Kidney (tissue), 22 donors: ENCODE measurements at places on chromosomes 1 and 21. TPM values are rescaled to one million over a fixed set of nuclear protein-coding genes. Genes with fewer than 3 reads are reported as not detected.

The FCRL1 gene
- total RNA-seq = 5.7 TPM

DNA sequence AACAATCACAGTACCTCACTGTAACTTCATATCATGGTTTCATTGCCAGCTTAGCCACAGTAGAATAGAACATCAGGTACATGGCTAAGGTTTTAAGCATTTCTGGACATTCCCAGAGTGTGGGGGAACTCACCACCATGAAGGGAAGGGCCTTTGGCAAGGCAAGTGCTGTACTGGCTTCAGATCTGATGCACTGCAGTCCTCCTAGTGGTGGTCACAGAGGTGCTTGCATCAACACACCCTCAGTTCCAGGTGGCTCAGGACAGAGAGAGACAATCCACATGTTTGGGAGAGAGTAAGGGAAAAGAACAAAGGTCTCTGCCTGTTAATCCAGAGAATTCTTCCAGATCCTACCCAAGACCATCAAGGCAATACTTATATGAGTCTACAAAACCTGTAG, 528.4 kb upstream of the RGS18 start:
- DNase-seq = no peak
- no peaks in the 10 kb centered on the region for H3K36me3 ChIP-seq
- no peaks in the 10 kb centered on the region for H3K4me1 ChIP-seq
- H3K4me3 ChIP-seq = no peak overlapping the region
- no peak overlapping the region for H3K27ac ChIP-seq

- H3K36me3 ChIP-seq = no peaks in the 10 kb centered on the region
- H3K4me3 ChIP-seq = no peak overlapping the region
- DNase-seq = no peak
- H3K27ac ChIP-seq = no peak overlapping the region
Observed at GRCh38 chr1:27132147-27132546, 22.8 kb downstream of the SLC9A1 start.

DNA sequence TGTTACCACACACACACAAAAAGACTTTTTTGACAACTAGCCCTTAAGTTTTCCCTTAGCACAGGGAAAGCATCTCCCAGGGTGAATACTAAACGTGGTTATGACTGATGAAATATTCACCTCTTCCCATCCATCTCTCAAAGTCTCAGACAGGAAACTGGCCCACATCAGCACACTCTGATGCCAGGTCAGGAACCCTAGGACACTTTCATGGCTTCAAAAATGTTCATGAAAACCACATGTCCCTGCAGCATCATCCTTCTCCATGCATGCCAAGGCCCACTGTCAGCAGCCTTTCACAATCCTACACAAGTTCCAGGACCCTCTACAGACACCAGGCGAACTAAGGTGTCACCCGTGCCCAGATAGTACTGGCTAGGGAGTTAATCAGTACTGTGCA, 68.7 kb downstream of the DNTTIP2 start:
- DNase-seq = no peak
- no peaks in the 10 kb centered on the region for H3K36me3 ChIP-seq
- no peaks in the 10 kb centered on the region for H3K4me1 ChIP-seq
- no peaks in the 10 kb centered on the region for H3K27me3 ChIP-seq
- no peak overlapping the region for H3K4me3 ChIP-seq

GRCh38 chr1:156705321-156705917, at the start of gene CRABP2:
CRABP2 (minus strand) TSS chr1:156705583; CDS start chr1:156705446, 137 bp downstream.
- H3K27me3 ChIP-seq = no peaks in the 10 kb centered on the region
- H3K4me1 ChIP-seq = peaks cover 11% of the 10 kb centered on the region
- H3K27ac ChIP-seq = no peak within 1 kb of the TSS
- H3K36me3 ChIP-seq = no peaks in the 10 kb centered on the region
- peak within 1 kb of the TSS; percentile 50 for H3K4me3 ChIP-seq

GRCh38 chr1:198597690-198598430, 41.0 kb upstream of the PTPRC start:
- H3K4me1 ChIP-seq = no peaks in the 10 kb centered on the region
- no peak overlapping the region for H3K27ac ChIP-seq
- H3K36me3 ChIP-seq = no peaks in the 10 kb centered on the region
- DNase-seq = no peak

- no peak overlapping the region for H3K4me3 ChIP-seq
- no peak overlapping the region for H3K27ac ChIP-seq
- no peaks in the 10 kb centered on the region for H3K27me3 ChIP-seq
- no peak for DNase-seq
- H3K4me1 ChIP-seq = no peaks in the 10 kb centered on the region
Observed at GRCh38 chr1:113109908-113110554, 37.0 kb downstream of the LRIG2 start.

GRCh38 chr1:99970713-99971255, 988 bp downstream of the SLC35A3 start:
- DNase-seq = no peak
- H3K27me3 ChIP-seq = no peaks in the 10 kb centered on the region
- H3K4me1 ChIP-seq = peaks cover 4% of the 10 kb centered on the region

DNA sequence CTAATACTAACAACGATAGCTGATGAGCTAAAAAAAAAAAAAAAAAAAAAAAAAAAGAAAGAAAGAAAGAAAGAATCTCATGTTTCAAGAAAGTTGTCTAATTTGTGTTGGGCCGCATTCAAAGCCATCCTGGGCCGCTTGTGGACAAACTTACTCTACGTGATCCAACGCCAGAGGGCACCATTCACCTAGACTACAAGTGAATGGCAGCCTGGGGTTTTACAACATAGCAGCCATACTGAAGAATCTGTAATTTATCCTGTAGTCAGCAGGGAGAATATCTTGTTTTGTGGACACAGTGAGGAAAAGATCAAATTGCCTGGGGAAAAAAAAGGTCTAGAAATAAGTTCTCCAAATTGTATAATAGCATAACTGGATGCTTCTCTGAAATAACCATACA, 47.0 kb downstream of the CYP2J2 start:
- no peak overlapping the region for H3K27ac ChIP-seq
- H3K27me3 ChIP-seq = no peaks in the 10 kb centered on the region
- no peaks in the 10 kb centered on the region for H3K36me3 ChIP-seq
- no peak overlapping the region for H3K4me3 ChIP-seq

DNA sequence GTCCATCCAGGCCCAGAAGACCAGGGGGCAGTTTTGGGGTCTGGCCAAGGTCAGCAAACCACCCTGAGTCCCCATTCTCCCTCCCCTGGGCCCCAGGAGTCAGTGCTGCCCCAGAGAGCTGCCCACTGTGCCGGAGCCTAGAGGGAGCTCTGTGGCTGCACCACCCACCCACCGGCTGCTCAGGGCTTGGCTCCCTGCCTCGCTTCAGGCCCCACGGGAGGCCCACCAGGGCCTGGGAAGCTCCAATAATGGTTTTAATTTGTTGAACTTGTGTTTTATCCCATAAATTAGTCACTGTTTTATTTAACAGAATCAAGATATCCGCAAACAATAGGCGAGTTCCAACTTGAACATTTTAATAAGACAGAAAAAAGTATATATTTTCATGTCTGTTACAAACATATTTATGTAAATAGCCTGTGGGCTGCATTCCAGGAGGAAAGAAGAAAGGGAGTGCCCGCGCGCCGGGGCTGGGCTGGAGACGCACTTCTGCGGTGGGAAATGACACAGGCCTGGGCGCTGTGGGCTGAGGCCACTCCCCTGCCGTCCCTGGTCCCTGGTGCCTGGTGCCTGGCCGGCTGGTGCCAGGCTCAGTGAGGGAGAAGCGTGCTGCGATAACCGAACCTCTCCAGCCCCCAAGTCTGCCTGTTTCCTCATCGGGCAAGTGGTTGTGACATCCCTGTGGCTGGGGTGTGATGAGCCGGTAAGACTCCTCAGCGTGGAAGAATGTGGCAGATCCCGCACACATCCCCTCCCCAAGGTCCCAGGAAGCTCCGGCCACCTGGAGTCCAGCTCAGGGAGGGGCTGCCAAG, 160.5 kb downstream of the PEX14 start:
- no peak overlapping the region for H3K4me3 ChIP-seq
- H3K27me3 ChIP-seq = no peaks in the 10 kb centered on the region
- DNase-seq = peak; percentile 44
- H3K36me3 ChIP-seq = no peaks in the 10 kb centered on the region

- no peaks in the 10 kb centered on the region for H3K36me3 ChIP-seq
- no peak overlapping the region for H3K4me3 ChIP-seq
- no peaks in the 10 kb centered on the region for H3K4me1 ChIP-seq
- H3K27ac ChIP-seq = no peak overlapping the region
- DNase-seq = no peak
Observed at GRCh38 chr1:27469334-27469733, 20.6 kb downstream of the WASF2 start.

- no peak overlapping the region for H3K27ac ChIP-seq
- no peaks in the 10 kb centered on the region for H3K4me1 ChIP-seq
- no peaks in the 10 kb centered on the region for H3K36me3 ChIP-seq
- no peak overlapping the region for H3K4me3 ChIP-seq
- no peak for DNase-seq
Observed at GRCh38 chr1:78601068-78601467, 19.2 kb upstream of the IFI44L start.

DNA sequence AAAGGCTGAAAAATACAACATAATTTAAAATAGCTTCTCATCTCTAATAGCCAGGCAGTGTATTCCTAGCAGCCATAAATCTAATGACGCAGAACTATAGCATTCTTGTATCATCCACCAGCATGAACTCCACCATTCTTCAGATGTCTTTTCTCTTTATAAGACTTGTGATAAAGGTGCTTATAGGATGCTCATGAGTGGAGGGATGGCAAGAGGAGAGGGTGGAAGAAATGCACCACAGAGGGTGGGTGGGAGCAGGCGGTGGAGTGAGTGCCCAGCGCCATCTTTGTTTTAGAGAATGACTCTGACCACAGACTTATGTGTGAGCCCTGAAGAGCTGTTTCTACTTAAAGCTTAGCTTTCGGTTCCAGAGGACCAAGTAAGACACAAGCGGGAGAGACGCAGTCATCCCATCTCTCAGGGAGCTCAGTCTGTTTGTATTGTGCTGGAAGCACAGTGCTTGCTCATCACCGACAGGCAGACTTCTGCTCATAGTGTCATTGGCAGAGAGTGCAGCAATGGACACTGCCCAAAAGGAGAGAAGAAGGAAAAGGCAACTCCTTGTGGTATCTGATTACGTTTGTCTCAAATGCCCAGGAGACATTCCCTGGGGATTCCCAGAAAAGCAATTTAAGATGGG, 65.6 kb downstream of the KCNJ15 start:
- no peaks in the 10 kb centered on the region for H3K27me3 ChIP-seq
- H3K4me3 ChIP-seq = no peak overlapping the region
- H3K27ac ChIP-seq = no peak overlapping the region
- H3K4me1 ChIP-seq = peaks cover 12% of the 10 kb centered on the region

DNA sequence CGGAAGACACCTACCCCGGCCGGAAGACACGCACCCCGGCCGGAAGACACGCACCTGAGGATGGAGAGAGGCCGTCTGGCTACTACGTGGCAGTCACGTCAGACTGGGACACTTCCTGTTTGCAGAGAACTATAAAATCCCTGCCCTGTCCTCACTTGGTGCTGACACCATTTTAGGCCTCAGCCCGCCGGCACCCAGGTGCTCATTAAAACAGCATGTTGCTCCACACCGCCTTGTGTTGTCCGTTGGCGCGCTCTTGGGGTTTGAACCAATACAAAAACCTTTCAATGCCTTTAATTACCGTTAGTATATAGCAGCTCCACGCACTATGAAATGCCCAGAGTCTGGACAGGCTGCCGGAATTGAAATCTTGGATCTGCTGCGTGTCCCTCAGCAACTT, 34.7 kb downstream of the VN1R5 start:
- H3K27me3 ChIP-seq = no peaks in the 10 kb centered on the region
- DNase-seq = no peak
- no peak overlapping the region for H3K4me3 ChIP-seq
- H3K4me1 ChIP-seq = no peaks in the 10 kb centered on the region
- no peak overlapping the region for H3K27ac ChIP-seq
- H3K36me3 ChIP-seq = no peaks in the 10 kb centered on the region

- no peak overlapping the region for H3K27ac ChIP-seq
- no peaks in the 10 kb centered on the region for H3K36me3 ChIP-seq
- H3K4me1 ChIP-seq = peaks cover 2% of the 10 kb centered on the region
- H3K4me3 ChIP-seq = no peak overlapping the region
Observed at GRCh38 chr1:156379420-156380165, 10.6 kb downstream of the RHBG start.

DNA sequence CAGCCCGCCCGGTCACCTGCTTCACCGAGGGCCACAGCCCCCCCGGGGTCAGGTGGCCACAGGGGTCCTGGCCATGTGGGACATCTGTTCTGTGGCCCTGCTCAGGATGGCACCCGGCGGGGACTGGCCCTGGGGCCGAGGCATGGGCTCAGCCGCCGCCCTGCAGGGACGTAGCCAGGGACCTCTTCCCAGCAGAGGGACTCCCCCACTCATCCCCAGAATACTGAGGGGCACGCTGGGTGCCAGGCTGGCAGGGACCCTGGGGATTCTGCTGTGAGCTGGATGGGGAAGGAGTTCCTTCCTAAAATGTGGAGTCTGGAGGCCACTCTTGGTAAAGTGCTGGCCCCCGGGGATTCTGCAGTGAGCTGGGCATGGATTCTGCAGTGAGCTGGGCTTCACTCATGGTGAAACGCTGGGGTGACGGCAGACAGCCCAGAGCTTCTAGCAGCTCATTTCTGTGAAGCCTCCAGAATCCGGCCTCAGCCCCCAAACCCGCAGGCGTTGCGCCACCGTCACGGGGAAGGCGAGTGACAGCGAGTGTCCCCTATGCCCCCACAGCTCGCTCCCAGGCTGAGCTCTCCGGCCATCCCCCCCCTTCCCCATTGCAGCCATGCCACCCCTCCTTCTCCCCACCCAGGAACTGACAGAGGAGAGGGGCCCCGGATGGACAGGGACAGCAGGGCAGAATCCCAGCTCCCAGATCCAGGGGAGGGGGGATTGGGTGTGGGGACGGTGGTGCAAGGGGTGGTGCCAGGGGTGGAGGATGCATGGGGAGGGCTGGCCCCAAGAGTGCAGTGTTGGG, 1.4 kb downstream of the ITGB2 start:
- DNase-seq = no peak
- peaks cover 3% of the 10 kb centered on the region for H3K27me3 ChIP-seq
- no peak overlapping the region for H3K27ac ChIP-seq
- H3K36me3 ChIP-seq = no peaks in the 10 kb centered on the region
- H3K4me1 ChIP-seq = peaks cover 2% of the 10 kb centered on the region

DNA sequence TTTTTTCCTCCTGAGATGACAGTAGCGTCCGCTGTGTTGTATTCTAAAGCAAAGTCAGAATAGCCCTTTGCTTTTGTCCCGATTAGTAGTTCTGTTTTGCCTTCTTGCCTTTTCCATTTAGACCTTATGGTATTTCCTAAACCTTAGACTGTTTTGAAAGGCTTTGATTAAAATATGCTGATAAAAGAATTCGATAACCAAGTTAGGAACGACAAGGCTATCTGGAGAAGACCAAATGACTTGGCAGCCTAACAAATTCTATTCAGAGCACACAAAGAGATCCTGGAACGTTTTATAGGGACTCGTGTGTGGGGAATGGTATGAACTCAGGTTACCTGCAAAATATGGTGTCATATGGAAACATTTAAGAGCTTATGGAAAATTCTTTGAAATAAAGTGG, 42.9 kb downstream of the NFIA start:
- H3K4me1 ChIP-seq = peaks cover 4% of the 10 kb centered on the region
- H3K27me3 ChIP-seq = no peaks in the 10 kb centered on the region
- H3K36me3 ChIP-seq = no peaks in the 10 kb centered on the region
- no peak overlapping the region for H3K27ac ChIP-seq
- H3K4me3 ChIP-seq = no peak overlapping the region

The KDM1A gene
- 54.4 TPM for total RNA-seq

The RAP1GAP gene
- total RNA-seq = 39.2 TPM
